ENCODE measurements at places on chromosomes 7 and 10.

- no peak for DNase-seq
Measured at GRCh38 chr10:132240581-132240980, 53.8 kb downstream of the DPYSL4 start.

GRCh38 chr7:71171476-71171875 lies 39.5 kb downstream of the GALNT17 start:
- no peak for DNase-seq

DNA sequence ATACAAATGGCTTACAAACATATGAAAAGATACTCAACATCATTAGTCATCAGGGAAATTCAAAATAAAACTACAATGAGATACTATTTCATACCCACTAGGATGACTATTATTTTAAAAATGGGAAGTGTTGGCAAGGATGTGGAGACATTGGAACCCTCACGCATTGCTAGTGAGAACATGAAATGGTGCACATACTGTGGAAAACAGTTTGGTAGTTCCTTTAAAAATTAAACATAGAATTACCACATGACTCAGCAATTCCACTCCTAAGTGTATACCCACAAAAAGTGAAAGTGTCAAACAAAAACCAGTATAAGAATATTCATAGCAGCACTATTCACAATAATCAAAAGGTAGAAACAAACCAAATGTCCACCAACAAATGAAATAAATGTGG lies 48.5 kb upstream of the SHTN1 start:
- no peak for DNase-seq

- no peak for DNase-seq
Measured at GRCh38 chr7:55977831-55978230, 13.4 kb downstream of the NIPSNAP2 start.

- no peak for DNase-seq
Measured at GRCh38 chr10:95356-96115, 39.7 kb upstream of the ZMYND11 start.

DNA sequence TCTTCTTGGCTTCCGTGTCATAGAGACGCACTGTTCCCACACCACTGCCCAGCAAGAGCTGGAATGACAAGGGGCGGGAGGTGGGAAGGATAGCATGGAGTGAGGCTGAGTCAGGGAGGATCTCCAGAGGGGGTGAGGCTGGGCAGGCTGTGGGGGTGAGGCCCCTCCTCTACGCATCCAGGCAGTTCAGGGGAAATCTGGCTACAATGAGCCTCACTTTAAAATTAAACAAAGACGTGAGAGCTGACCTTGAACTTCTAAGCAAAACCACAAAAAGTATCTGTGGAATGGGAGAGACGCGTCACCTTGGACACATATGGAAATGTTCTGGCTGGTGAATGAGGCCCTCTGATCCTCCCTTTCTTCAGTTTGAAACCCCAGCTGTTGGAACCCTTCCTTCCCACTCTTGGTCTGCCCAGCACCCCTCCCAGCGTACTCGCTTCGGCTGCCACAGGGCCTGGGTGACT lies 17.7 kb downstream of the WDR91 start:
- no peak for DNase-seq

DNA sequence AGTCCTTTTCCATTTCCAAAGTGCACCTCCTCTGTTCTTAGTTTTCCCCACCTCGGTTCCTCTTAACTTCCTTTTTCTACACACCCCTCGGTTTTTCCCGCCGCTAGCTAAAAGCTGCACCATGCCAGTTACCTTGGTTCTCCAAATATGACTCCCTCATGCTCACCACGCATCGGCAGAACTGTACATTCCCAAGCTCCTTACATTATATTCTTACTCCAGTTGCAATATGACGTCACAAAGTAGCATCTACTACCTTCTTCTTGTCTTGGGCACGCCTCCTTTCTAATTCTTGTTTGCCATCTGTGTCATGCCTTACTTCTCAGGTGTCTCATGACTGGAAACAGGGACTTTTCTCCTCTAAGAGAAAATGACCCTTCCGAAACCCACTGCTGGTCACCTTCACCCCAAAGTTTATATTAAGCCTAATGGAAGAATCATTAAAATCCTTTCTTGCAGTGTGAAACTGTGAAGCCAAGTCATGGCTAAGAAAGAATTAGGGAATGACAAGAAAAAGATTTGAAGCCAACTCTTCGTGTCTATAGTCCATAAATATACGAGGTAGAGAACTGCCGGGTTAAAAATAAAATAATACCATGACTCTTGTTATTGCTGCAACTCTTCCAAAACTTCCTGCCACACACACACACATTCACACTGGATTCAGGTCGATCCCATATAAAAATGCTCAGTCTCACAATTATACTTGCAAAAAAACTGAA lies 1.7 kb downstream of the ESYT2 start:
- DNase-seq: peak; percentile 48

DNA sequence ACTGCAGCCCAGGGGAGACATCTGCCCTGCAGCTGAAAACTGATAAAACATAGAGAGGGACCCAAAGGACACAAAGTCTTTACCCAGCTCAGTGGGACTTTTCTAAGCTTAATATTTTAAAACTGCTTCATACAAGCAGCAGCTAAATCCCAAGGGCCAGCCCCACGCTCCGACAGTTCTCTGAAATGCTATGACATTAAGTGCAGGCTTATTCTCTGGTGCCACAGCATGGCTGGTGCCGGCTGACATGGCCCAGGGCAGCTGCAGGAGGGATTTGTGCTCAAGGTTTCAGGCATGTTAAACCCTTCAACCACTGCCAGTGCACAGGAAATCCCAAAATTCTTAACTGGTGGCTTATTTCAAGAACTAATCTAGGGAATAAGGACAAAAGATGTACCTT lies 170.9 kb downstream of the PARD3 start:
- DNase-seq: no peak

DNA sequence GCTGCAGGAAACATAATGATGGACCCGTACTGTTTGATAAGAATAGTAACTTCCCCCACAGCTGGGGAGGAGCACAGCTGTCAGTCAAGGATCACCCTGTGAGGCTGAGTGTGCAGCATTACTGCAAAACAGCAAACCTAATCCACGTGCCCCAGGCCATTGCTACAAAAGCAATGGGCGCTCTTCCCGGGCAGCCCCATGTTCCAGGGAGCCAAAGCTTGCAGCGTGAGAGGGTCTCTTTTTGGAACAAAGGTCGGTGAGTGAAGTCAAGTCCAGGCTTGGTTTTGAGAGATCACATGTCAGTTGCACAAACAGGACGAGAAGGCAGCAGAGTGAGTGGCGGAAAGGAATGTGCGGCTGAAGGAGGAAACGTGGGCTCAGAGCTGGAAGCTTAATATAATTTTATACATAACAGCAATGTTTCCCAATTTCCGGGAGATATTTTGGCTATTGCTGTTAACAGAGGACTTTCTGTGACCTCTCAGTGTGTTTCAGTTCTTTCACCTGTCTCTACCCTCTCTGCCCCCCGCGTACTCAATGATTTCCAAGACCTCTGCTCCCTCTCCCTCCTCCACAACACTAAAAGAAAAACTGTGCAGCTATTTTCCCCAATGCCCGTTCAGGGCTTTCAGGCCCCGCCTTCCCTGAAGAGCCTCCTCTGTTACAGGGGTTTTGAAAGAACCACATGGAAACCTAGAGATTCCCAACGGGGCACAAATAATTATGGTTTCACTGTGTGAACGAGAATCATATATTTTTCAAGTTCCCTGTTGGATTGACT lies 128.9 kb downstream of the MTPAP start:
- DNase-seq: peak; percentile 6

DNA sequence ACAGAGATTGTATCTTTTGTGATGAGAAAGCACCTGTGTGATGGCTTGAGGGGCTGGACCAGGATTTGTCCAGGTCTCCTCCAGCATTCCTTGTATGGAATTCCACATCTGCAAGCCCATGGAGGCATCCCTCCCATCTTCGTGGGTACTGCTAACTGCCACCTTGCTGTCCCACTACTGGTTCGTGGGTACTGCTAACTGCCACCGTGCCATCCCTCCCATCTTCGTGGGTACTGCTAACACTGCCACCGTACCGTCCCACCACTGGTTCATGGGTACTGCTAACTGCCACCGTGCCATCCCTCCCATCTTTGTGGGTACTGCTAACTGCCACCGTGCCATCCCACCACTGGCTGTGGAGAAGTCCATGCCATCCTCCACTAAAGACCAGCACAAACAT lies 111.7 kb downstream of the LARP4B start:
- DNase-seq: no peak

DNA sequence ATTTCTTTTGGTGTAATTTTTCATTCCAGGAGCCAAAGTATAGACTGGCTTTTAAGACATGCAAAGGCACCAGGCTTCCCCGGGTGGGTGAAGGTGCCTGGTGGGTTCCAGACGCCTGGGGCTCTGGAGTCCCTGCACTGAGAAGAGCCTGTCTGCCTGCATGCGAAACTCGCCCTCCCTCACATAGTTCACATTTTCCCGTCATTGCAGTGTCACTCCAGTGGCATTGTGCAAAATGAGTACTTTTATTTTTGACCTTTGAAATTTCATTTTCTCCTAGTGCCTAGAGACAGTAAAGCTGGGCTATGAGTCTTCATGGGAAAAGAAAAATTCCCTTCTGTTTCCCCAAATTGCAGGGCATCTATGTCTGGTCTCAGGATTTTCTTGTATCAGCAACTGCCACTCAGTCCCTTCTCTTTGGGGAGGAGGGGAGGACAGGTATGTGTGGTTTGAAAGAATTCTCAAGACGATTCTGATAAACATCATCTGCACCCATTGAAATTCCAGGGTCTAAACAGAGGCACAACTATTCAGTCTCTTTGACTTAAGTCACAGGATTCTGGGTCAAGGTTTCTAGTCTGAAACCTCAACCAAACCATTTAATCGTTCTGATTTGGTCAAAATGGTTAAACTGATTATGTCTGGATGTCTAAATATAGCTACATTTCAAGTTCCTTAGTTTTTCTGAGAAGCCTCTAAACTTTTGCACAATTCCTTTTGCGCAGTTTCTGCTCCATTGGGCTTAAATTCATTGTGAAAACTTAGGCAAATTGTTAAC lies 107.8 kb downstream of the CYP26A1 start:
- no peak for DNase-seq

DNA sequence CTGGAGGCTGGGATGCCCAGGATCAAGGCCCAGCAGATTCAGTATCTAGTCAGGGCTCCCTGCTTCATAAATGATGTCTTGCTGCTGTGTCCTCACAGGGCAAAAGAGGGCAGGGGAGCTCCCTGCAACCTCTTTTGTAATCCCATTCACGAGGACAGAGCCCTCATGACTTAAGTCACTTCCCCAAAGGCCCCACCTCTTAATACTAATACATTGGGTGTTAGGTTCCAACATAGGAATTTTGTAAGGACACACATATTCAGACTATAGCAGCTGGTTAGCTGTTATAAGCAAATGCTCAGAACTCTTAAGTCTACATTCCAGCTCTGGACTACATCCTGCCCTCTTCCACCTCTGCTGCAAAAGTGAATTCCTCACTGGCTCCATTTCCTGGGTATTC lies 63.0 kb downstream of the VOPP1 start:
- no peak for DNase-seq

GRCh38 chr10:79148452-79149344 lies 79.9 kb downstream of the ZMIZ1 start:
- DNase-seq: peak; percentile 78

GRCh38 chr10:73501651-73502050 lies 5.8 kb upstream of the PPP3CB start:
- no peak for DNase-seq

GRCh38 chr7:81618396-81619014 lies 151.3 kb downstream of the HGF start:
- DNase-seq: no peak

- DNase-seq: no peak
Measured at GRCh38 chr7:107981466-107981865, 21.5 kb downstream of the LAMB1 start.

DNA sequence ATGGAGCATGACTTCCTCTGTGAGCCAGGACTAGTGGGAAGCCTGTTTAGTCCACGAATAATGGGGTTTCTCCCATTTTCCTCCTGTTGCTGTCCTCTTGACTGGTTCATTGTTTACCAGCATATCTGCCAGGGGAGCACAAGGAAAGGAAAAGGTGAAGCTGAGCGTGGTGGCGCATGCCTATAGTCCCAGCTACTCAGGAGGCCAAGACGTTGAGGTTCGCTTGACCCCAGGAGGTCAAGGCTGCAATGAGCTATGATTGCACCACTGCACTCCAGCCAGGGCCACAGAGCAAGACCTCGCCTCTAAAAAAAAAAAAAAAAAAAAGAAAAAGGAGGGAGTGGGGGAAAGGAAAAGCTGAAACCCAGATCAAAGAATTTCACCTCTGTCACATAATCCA lies 5.8 kb upstream of the IL2RA start:
- no peak for DNase-seq

GRCh38 chr7:155002411-155003091 lies 373 bp downstream of the PAXIP1 start:
- DNase-seq: peak; percentile 73

DNA sequence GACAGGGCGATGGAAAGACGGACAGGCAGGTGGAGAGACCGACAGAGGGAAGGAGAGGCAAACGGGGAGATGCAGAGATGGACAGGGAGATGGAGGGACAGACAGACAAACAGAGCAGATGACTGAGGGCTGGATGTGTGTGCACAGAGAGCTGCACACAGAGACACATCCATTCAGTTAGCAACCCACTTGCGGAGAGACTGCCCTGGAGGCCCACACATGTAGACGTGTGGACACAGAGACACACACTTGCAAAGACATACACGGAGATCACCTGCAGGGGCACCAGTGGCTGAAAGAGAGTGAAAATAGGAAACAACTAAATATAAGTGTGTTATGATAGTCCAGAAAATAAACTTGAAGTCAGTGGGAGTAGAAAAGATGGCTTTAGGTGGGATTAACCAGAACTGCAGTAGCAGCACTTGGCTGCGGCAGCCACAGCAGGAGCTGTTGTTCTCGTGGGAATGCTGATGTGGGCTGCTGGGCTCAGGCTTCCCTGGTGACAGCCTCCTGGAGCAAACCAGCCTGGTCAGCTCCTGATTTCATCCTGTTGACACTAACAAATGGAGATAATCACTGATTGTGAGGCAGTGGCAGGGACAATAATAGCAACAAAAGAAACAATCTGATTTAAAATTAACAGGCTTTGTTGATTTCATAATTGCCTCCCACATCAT lies 134.1 kb downstream of the CCNY start:
- no peak for DNase-seq
